ENCODE measurements at places on chromosomes 6 and 20.
A peak's percentile ranks its signal among the peaks of the same experiment; 100 is the strongest.

DNA sequence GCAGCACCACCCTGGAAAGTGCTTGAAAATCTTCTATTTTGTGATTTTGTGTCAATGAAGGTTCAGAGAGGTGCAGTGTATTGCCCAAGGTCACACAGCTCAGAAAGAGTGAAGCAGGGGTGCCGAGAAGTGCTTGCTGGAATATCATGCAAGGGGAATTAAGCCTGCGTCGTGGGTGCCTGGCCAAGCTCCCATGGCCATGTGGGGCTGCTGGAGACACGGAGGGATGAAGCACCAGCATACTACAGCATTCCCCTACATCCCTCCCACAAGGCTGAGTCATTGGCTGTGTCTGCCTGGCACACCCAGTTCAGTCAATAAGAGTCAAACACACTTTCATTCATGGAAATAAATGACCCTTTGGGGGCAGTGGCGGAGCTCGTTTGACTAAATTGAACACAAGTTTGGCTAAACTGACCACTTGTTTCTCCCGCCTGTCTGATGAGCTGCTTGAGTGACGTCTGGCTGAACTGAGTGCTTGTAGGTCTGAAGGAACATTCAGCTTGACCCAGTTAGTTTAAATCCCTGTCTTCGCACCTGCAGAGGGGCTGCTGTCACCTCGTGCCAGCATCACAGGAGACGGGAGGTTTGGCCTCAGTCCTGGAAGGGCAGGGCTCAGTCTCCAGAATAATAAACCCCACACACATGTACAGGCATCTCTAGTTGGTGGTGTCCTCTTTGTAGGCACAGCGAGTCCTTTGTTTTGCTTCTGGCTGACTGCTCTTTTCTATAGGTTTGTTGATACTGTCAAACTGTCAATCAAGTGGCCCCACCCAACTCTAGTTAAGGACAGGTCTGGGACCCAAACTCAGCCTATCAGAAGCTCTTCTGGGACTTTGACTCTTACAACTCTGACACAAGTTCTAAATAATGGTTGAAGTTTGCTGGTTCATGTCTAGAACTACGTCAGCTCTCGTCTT lies 8.4 kb upstream of the TGM2 start:
- no peak overlapping the region for H3K27ac ChIP-seq
- no peak for DNase-seq
- peaks cover 37% of the 10 kb centered on the region for H3K4me1 ChIP-seq
- H3K27me3 ChIP-seq: no peaks in the 10 kb centered on the region
- H3K36me3 ChIP-seq: no peaks in the 10 kb centered on the region

DNA sequence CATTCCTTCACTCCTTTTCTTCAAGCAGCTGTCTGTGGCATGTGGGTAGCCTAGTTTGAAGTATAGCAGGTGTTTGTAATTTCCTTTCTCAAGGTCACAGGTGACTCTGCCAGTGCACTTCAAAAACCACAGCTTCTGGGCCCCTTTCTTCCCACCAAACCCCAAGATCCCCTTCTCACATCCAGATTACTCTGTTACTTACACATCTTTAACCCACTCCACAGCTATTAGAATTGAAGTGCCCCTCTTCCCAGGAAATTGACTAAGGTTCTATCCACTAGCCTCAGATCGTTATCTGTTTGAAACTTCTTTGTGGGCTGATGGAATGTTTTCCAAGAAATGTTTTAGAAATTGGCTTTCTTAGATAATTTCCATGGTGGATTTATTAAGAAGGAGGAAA lies 150.8 kb downstream of the AHI1 start:
- H3K27ac ChIP-seq: no peak overlapping the region
- no peaks in the 10 kb centered on the region for H3K27me3 ChIP-seq
- DNase-seq: no peak
- no peak overlapping the region for H3K4me3 ChIP-seq
- peaks cover 10% of the 10 kb centered on the region for H3K36me3 ChIP-seq

GRCh38 chr6:18410412-18410811 lies 23.3 kb downstream of the RNF144B start:
- H3K27ac ChIP-seq: no peak overlapping the region
- H3K36me3 ChIP-seq: no peaks in the 10 kb centered on the region
- no peaks in the 10 kb centered on the region for H3K27me3 ChIP-seq
- no peak overlapping the region for H3K4me3 ChIP-seq
- H3K4me1 ChIP-seq: peaks cover 1% of the 10 kb centered on the region

GRCh38 chr6:100339574-100340255 lies 125.0 kb downstream of the SIM1 start:
- no peak overlapping the region for H3K4me3 ChIP-seq
- peaks cover 13% of the 10 kb centered on the region for H3K4me1 ChIP-seq
- no peaks in the 10 kb centered on the region for H3K27me3 ChIP-seq
- DNase-seq: no peak

GRCh38 chr6:166507809-166508564 lies 78.5 kb downstream of the RAMACL start:
- no peaks in the 10 kb centered on the region for H3K27me3 ChIP-seq
- H3K36me3 ChIP-seq: peaks cover 13% of the 10 kb centered on the region
- DNase-seq: no peak
- no peak overlapping the region for H3K27ac ChIP-seq

- DNase-seq: no peak
- H3K4me1 ChIP-seq: peaks cover 2% of the 10 kb centered on the region
- no peaks in the 10 kb centered on the region for H3K36me3 ChIP-seq
- no peaks in the 10 kb centered on the region for H3K27me3 ChIP-seq
- no peak overlapping the region for H3K4me3 ChIP-seq
These were observed 354.4 kb upstream of the RSPO3 start for GRCh38 chr6:126764104-126764503.

DNA sequence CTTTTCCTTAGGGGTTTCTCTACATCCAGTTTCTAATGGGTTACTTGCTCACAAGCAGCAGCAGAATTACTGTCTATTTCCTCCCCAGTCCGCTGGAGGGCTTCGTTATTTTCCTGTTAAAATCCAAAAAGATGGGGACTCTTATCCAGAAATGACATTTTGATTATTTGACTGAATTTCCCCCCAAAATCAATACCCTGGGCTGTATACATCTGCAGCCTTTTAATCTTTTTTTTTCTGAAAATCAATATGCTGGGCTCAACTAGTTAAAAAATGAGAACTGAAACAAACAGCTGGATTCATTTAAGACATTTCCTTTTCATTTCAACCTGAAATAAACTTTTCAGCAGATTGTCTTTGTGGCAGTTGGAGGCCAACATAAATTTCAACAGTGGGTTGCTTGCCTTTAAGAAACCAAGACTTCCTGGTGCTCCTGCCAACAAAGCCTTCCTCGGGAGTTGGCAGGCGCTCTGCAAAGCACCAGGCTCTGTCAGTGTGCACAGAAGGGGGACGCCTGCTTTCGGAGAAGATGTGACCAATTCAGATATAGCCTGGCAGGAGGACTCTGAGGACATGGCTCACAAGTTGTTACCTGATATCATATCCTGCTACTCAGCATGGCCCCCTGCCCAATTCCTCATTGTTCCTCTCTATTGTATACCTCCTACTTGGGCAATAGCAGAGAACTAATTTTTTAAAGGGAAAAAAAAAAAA lies 204.7 kb upstream of the ARG1 start:
- peaks cover 2% of the 10 kb centered on the region for H3K36me3 ChIP-seq
- H3K27ac ChIP-seq: no peak overlapping the region
- H3K27me3 ChIP-seq: no peaks in the 10 kb centered on the region
- no peak overlapping the region for H3K4me3 ChIP-seq
- no peak for DNase-seq
- H3K4me1 ChIP-seq: peaks cover 22% of the 10 kb centered on the region

- no peak overlapping the region for H3K4me3 ChIP-seq
- no peak for DNase-seq
- H3K27me3 ChIP-seq: no peaks in the 10 kb centered on the region
- H3K27ac ChIP-seq: no peak overlapping the region
These were observed 6.4 kb upstream of the FAM217A start for GRCh38 chr6:4085332-4085700.

- peak overlapping the region; percentile 100 for H3K27ac ChIP-seq
- peak overlapping the region; percentile 21 for H3K4me3 ChIP-seq
- H3K27me3 ChIP-seq: no peaks in the 10 kb centered on the region
- H3K4me1 ChIP-seq: peaks cover 75% of the 10 kb centered on the region
- DNase-seq: peak; percentile 55
- H3K36me3 ChIP-seq: peaks cover 13% of the 10 kb centered on the region
These were observed 36.8 kb downstream of the ZMYND8 start for GRCh38 chr20:47319517-47320252.

DNA sequence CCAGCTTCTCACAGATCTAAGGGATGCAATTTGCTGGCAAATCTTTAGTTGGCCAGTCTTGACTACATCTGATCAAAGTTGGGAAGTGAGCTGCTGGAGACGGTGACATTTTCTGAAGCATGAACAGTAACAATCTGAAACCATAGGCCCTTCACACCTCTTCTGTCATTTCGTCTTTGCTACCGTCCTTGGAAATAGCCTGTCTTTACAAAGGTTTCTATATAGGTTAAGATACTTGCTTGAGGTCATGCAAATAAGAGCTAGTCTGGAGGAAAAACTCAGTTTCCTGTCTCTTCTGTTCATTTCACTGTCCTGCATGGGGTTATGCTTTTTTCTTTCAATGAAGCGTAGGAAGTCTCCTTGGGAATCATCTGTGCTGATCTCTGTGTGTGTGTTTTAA lies 55.6 kb downstream of the CARMIL1 start:
- H3K4me1 ChIP-seq: peaks cover 33% of the 10 kb centered on the region
- no peak overlapping the region for H3K27ac ChIP-seq
- no peak overlapping the region for H3K4me3 ChIP-seq
- no peaks in the 10 kb centered on the region for H3K27me3 ChIP-seq

DNA sequence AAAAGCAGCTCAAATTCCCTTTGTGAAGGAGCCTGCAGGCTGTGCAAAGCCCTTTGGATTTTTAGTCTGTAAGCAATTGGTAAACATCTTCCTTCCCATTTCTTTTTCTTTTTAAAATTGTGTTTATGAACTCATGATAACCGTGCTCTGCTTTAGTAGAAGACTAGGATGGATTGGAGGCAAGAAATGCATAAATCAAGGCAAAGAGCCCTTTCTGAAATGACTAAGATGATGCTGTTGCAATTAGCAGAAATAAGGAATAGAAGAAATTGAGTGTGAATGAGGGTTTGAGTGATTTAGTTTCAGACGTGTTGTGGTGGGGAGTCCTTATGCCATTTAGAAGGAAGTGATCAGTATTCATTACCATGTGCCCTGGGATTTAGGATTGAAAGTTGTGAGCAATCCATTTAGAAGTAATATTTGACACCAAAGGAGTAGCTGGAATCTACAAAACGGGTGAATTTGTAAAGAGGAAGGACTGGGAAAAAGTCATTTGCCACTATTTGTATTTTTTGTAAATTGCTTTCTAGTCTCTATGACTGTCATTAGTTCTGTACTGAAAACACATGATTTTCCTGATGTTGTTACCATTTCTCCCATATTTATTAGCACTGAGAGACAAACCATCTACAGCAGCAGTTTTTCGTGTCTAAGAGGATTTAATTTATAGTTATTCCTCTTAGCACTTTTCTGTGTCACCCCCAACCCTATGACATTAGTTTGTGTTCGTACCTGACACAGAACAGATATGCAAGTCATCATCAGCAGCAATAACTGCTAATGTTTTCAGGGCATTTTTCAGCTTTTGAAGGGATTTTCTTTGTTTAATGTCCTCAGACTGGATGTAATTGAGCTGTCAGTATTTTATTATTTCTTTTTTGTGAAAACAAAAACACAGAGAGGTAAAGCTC lies 265.0 kb downstream of the UTRN start:
- no peak for DNase-seq
- peaks cover 49% of the 10 kb centered on the region for H3K36me3 ChIP-seq
- H3K4me3 ChIP-seq: no peak overlapping the region
- no peak overlapping the region for H3K27ac ChIP-seq
- no peaks in the 10 kb centered on the region for H3K27me3 ChIP-seq

DNA sequence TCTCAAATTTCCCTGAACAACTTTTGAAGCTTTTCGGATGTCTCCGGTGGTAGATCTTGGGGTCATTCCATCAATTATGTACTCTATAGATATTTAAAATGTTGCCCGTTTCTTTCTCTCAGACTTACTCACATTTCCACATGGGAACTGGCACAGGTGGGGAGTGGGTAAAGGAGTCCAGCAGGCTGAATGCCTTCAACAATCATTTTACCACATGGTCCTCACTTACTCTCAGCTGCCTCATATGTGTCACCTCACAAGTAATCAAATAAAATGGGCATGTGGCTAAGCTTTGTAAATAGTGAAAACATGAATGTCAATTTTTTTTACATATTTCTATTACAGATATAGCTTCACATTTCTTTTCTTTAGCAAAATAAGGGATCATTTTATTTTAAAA lies 677 bp downstream of the HLA-DQA1 start:
- H3K27ac ChIP-seq: no peak overlapping the region
- peaks cover 2% of the 10 kb centered on the region for H3K4me1 ChIP-seq
- H3K4me3 ChIP-seq: no peak overlapping the region
- H3K36me3 ChIP-seq: no peaks in the 10 kb centered on the region
- H3K27me3 ChIP-seq: peaks cover 4% of the 10 kb centered on the region
- DNase-seq: no peak
